Right ventricle myocardium superior (tissue), 1 donor: ENCODE measurements at places on chromosomes 2 and 18.

DNA sequence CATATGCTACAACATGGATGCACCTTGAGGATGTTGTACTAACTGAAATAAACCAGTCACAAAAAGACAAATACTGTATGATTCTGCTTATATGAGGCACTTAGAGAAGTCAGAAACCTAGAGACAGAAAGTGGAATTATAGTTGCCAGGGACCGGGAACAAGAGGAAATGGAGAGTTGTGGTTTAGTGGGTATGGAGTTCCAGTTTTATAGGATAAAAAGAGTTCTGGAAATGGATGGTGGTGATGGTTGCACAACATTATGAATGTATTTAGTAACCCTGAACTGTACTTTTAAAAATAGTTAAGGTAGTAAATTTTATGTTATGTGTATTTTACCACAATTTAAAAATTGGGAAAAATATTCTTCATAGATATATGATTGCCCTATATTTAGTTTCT, 97.7 kb downstream of the DPP4 start:
- no peak for DNase-seq

DNA sequence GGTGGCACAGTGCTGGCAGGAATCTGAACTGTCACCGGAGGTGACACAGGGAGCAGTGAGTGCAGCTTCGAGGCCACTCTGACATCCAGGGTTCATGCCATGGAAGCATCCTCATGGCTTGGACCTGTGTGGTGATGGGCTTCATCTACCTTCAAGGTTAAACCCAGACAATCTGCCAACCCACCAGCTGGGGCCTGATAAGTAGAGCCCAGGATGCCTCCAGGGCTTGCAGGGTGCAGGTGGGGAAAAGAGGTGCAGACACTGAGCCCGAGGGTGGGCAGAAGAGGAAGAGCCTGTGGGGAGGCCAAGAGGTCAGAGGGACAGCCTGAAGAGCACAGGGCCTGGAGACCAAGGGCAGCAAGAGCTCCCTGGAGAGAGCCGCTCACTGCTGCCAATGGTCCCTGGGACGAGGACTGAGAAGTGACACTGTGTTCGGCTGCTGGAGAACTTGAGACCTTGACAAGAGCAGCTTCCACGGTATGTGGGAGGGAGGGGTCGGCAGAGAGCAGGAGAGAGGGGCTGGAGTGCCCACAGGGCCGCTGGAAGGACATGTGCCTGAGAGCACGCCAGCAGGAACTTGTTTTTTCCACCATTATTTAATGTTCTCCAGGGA, 8.1 kb upstream of the HES6 start:
- no peak for DNase-seq

GRCh38 chr2:165191096-165191728, 12.6 kb downstream of the SCN3A start:
- no peak for DNase-seq

DNA sequence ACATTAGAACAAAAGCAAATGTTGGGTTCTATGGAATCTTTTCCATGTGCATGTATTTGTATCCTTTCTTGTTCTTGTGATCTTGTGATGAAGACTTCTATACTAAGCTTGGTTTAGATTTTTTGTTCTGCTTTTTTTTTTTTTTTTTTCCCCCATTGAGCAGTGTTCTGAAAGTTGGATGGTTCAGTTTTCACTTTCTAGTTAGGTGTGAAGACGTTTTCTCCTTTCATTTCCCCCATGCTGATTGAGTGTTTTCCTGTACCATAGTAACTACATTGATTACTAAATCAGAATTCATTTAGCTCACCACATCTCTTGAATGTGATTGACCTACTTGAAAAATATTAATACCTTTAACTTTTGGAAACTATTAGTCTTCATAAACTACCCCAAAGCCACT, 34.1 kb downstream of the NOP58 start:
- no peak for DNase-seq

DNA sequence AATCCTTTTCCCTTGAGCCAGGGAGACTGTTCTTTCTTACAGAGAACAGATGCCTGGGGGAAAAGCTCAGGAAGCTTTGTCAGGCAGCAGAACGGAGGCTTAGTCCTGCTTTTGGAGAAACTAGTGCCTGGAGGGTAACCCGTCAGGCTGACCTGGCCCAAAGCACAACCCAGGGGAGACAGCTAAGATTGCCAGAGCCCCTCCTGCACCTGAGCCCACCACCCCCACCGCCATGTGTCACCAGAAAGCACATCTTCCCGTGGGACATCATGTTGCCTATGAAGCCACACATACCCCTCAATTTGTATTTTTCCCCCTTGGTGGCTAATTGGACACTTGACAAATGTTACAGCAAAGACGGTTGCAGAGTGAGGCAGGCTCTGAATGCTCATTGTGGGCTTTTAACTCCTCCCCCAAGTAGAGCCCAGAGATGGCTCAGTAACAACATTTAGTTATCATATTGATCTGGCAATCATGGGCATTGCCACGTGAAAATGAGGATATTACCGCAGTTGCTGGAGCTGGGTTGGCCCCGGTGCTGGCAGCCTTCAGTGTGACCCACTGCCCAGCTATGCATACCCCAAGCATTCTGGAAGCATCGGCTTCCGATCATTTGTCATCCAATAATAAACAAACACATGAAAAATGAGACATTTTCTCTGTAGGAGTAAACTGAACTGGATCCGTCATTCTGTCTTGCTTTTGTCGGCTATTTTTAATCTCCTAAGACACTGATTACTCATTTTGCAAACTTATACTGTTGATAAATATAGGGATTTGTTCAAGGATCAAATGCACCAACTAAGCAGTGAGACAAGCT, 229.5 kb downstream of the ATAD2B start:
- no peak for DNase-seq
